ENCODE measurements at places on chromosomes 11 and 22.

DNA sequence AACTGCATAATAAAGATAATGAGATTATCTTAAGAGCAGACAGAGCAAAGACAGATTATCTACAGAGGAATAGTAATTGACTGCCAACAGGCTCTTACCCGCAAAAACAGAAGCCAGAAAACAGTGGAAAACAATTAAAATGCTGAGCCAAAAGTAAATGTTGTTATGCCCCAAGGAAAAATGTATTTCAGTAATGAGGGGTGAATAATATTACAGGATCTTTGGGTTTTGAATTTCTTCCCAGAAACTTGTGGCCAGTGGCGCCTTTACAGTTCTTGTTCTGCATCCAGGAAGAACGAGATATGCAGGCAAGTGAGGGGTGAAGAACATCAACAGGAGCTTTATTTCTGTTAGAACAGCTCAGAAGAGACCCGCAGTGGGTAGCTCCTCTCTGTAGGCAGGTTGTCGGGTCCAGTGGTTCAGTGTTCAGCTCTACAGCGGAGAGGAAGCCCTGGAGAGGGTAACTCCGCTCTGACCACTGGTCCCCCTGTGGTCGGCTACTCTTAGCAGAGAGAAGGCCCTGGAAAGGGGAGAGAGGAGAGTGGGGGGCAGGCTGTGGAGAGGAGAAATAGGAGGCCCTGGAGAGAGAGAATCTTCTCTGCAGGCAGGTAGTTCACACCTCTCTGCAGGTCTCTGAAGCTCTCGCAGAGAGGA is 51.8 kb upstream of the SC5D start:
- DNase-seq, result no peak
- H3K27ac ChIP-seq, result no peak overlapping the region
- no peaks in the 10 kb centered on the region for H3K36me3 ChIP-seq

GRCh38 chr11:64694821-64695365 is 28.1 kb downstream of the NRXN2 start:
- peaks cover 61% of the 10 kb centered on the region for H3K27me3 ChIP-seq
- H3K27ac ChIP-seq, result peak overlapping the region; percentile 77
- peaks cover 9% of the 10 kb centered on the region for H3K4me1 ChIP-seq
- H3K4me3 ChIP-seq, result no peak overlapping the region
- no peaks in the 10 kb centered on the region for H3K36me3 ChIP-seq

- H3K36me3 ChIP-seq, result no peaks in the 10 kb centered on the region
- H3K27ac ChIP-seq, result no peak overlapping the region
- DNase-seq, result no peak
- H3K4me1 ChIP-seq, result peaks cover 7% of the 10 kb centered on the region
- H3K27me3 ChIP-seq, result no peaks in the 10 kb centered on the region
Measured at GRCh38 chr11:57432149-57432561, 5.2 kb upstream of the SLC43A3 start.

DNA sequence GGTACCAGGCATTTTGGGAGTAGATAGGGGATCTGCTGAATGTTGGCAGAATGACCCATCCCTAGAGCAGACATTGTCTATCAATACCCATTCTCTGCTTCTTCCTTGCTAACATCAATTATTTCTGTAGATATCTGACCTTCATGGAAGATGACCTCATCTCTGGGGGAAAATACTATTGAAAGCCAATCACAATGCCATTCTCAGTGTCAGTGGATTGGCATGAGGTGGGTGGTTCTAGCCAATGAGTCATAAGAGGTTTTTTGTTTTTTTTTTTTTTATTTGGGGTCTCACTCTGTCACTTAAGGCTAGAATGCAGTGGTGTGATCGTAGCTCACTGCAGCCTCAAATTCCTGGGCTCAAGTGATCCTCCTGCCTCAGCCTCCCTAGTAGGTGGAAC is 42.5 kb downstream of the SNX19 start:
- H3K4me1 ChIP-seq, result no peaks in the 10 kb centered on the region
- DNase-seq, result no peak
- peaks cover 31% of the 10 kb centered on the region for H3K36me3 ChIP-seq
- H3K4me3 ChIP-seq, result no peak overlapping the region
- H3K27me3 ChIP-seq, result no peaks in the 10 kb centered on the region
- H3K27ac ChIP-seq, result no peak overlapping the region

- H3K4me1 ChIP-seq, result peaks cover 6% of the 10 kb centered on the region
- peaks cover 89% of the 10 kb centered on the region for H3K27me3 ChIP-seq
- no peak for DNase-seq
Measured at GRCh38 chr11:76642341-76642740, 28.2 kb downstream of the LRRC32 start.

DNA sequence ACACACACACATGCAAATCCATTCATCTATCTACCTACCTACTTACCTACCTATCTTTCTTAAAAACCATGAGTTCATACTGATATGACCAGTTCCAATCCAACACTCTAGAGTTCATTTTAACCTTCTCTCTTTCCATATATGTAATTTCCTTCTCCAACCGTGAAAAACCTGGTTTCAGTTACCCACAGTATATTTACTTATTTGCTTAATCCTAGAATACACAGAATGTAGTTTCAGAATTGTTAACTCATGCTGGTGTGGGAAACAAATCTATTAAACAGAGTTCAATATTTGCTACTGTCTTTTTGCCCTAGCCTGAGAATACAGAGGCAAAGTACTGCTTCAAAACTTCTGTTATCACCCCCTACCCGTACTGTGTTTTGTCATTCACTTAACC is 101.3 kb downstream of the RRM1 start:
- H3K27me3 ChIP-seq, result peaks cover 34% of the 10 kb centered on the region
- no peak for DNase-seq

DNA sequence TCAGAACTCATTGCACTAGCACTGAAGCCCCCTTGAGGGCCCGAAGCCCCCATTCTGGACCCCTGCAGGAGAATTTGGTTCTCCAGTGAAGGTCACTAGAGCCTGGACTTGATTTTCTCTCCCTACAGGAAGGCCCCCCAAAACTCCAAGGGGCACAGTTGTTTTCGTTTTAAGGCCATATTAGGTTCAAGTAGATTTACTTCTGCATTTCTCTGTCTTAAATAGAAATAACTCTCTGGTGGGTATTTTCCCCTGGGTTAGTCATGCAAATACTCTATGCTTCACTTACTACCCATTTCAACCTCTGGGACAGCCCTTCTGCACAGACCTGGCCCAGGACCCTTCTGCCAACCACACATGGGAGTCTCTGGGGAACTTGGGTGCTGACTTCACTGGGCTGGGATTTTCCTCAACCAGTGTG is 41.6 kb downstream of the WEE1 start:
- peak overlapping the region; percentile 90 for H3K4me3 ChIP-seq
- peaks cover 3% of the 10 kb centered on the region for H3K36me3 ChIP-seq
- no peak for DNase-seq
- no peaks in the 10 kb centered on the region for H3K27me3 ChIP-seq
